ENCODE measurements at places on chromosomes 6 and 20. TPM values are rescaled to one million over a fixed set of nuclear protein-coding genes. Genes with fewer than 3 reads are reported as not detected.
A peak's percentile ranks its signal among the peaks of the same experiment; 100 is the strongest.

Gene TFAP2B
- 0.19 TPM for total RNA-seq

Gene ZNF292
- total RNA-seq = 53.2 TPM

Gene LAMP5
- total RNA-seq = 0.71 TPM

Gene FAM120B
- total RNA-seq = 62.2 TPM

Gene STX16
- 124 TPM for total RNA-seq

Gene GATA5
- 70.6 TPM for total RNA-seq

Gene HCK
- 1.3 TPM for total RNA-seq

Gene NKAIN4
- total RNA-seq = 4.7 TPM

Gene SGK2
- 6.2 TPM for total RNA-seq

- DNase-seq = no peak
- H3K36me3 ChIP-seq = no peaks in the 10 kb centered on the region
- H3K4me1 ChIP-seq = peaks cover 23% of the 10 kb centered on the region
These were observed 85.8 kb downstream of the CEBPB start for GRCh38 chr20:50276119-50277063.

DNA sequence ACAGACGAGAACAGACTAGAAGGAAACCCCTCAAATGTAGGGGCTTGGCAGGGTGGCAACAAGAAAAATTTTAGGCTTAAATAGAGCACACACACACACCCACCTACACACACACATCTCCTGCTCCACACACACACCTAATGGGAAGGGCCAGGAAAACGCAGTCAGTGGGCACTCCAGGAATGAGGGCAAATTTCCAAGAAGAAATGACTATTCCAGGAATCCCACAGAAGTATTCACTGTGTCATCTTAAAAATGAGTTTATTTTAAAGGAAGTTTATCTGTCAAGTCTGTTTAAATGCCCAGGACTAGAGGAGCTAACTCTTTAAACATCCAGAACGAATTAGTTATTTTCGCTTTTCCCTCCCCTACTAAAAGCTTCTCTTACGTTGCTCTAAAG, 13.0 kb downstream of the ALDH8A1 start:
- DNase-seq = no peak
- no peak overlapping the region for H3K4me3 ChIP-seq
- H3K36me3 ChIP-seq = no peaks in the 10 kb centered on the region

DNA sequence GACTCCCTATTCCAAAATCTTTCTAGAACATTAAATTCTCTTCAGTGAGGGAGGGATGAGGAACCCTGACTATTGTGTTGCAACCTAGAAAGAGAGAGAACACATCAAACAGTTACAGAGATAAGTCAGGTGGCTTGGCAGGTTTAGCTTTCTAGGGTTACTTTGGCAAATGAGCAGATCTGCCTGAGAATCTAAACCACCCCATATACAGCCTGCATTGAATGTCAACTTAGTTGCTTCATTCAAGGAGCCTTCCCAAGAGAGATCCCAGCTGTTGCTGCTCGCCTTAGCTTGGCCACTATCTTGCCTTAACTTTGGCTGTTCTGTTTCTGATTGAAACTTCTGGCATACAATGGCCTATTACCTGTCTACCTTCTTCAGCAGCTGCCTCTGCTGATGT, 74.7 kb upstream of the TCF21 start:
- no peak overlapping the region for H3K4me3 ChIP-seq
- no peak for DNase-seq
- no peak overlapping the region for H3K27ac ChIP-seq

DNA sequence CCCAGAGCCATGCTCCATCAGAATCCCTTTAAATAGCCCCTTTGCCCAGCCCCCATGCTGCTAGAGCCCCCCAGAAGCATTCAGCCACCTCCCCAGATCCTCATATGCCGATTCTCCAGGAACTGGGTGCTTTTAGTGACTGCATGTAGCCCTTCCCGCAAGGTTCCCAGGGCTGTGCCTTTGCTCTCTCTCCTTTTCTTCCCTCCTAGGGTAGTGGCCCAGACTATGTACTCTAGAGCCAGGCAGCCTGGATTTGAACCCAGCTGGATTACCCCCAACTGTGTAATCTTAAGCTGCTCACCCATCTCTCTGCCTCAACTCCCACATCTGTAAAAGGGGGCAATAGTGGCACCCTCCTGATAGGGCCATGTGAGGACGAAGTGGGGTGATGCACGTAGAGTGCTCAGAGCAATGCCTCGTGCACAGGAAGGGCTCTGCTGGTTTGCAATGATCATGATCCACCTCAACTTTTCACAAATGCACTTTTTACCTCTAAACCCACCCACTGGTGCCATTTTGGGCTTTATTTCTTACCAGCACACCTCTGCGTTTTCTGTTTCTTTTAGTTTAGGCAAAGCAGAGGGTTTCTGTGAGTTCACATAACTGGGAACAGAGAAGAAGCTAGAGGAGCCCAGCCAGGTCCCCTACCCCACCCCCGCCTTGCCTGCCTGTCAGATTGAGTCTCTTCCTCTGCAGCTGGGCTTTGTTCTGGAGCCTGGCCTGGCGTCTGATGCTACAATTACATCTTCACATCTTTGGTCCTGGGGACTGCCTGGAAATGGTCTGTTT, 396.5 kb downstream of the RNGTT start:
- no peak overlapping the region for H3K27ac ChIP-seq
- H3K4me3 ChIP-seq = no peak overlapping the region
- no peaks in the 10 kb centered on the region for H3K4me1 ChIP-seq
- no peak for DNase-seq

- H3K4me1 ChIP-seq = no peaks in the 10 kb centered on the region
- no peaks in the 10 kb centered on the region for H3K27me3 ChIP-seq
- no peak overlapping the region for H3K4me3 ChIP-seq
- DNase-seq = no peak
These were observed 96.6 kb downstream of the SULF2 start for GRCh38 chr20:47688385-47689381.

- H3K27me3 ChIP-seq = no peaks in the 10 kb centered on the region
- no peak overlapping the region for H3K27ac ChIP-seq
- H3K4me3 ChIP-seq = no peak overlapping the region
- H3K36me3 ChIP-seq = no peaks in the 10 kb centered on the region
- no peaks in the 10 kb centered on the region for H3K4me1 ChIP-seq
These were observed 217.1 kb upstream of the THEMIS start for GRCh38 chr6:128117916-128118315.

- no peak overlapping the region for H3K4me3 ChIP-seq
- no peaks in the 10 kb centered on the region for H3K4me1 ChIP-seq
- no peaks in the 10 kb centered on the region for H3K27me3 ChIP-seq
- H3K36me3 ChIP-seq = no peaks in the 10 kb centered on the region
- no peak overlapping the region for H3K27ac ChIP-seq
- DNase-seq = no peak
These were observed 9.5 kb upstream of the NR2E1 start for GRCh38 chr6:108156180-108156937.

GRCh38 chr6:145076115-145076841, 659.0 kb downstream of the EPM2A start:
- no peaks in the 10 kb centered on the region for H3K27me3 ChIP-seq
- H3K27ac ChIP-seq = no peak overlapping the region
- no peak overlapping the region for H3K4me3 ChIP-seq

GRCh38 chr6:26390531-26390930, 7.6 kb downstream of the BTN2A2 start:
- H3K4me1 ChIP-seq = peaks cover 6% of the 10 kb centered on the region
- H3K27ac ChIP-seq = no peak overlapping the region
- no peak for DNase-seq
- H3K4me3 ChIP-seq = no peak overlapping the region
- H3K36me3 ChIP-seq = no peaks in the 10 kb centered on the region
- H3K27me3 ChIP-seq = no peaks in the 10 kb centered on the region

- no peak for DNase-seq
- H3K27ac ChIP-seq = no peak overlapping the region
- H3K4me1 ChIP-seq = no peaks in the 10 kb centered on the region
- no peaks in the 10 kb centered on the region for H3K27me3 ChIP-seq
- H3K36me3 ChIP-seq = no peaks in the 10 kb centered on the region
These were observed 67.4 kb downstream of the KHDC1L start for GRCh38 chr6:73157870-73158269.

GRCh38 chr20:5770987-5771318, 20.8 kb downstream of the SHLD1 start:
- no peaks in the 10 kb centered on the region for H3K27me3 ChIP-seq
- H3K4me1 ChIP-seq = no peaks in the 10 kb centered on the region
- H3K27ac ChIP-seq = no peak overlapping the region
- no peaks in the 10 kb centered on the region for H3K36me3 ChIP-seq
- H3K4me3 ChIP-seq = no peak overlapping the region

DNA sequence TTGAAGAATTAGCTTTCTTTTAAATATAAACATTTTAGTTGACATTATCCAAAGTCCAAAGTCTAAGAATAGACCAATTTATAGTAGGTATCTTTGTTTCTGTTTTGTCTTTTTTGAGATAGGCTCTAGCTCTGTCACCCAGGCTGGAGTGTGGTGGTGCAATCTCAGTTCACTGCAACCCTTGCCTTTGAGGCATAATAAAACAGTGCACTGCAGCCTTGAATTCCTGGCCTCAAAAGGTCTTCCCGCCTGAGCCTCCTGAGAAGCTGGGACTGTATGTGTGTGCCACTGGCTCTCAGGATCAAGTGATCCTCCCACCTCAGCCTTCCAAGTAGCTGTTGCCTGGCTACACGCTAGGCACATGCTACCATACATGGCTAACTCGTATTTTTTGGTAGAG, 135.4 kb downstream of the REV3L start:
- no peaks in the 10 kb centered on the region for H3K4me1 ChIP-seq
- H3K27ac ChIP-seq = no peak overlapping the region
- H3K36me3 ChIP-seq = no peaks in the 10 kb centered on the region
- H3K4me3 ChIP-seq = no peak overlapping the region
- H3K27me3 ChIP-seq = no peaks in the 10 kb centered on the region
- no peak for DNase-seq

GRCh38 chr20:44022464-44022863, 107.8 kb downstream of the TOX2 start:
- H3K36me3 ChIP-seq = no peaks in the 10 kb centered on the region
- H3K27ac ChIP-seq = no peak overlapping the region

DNA sequence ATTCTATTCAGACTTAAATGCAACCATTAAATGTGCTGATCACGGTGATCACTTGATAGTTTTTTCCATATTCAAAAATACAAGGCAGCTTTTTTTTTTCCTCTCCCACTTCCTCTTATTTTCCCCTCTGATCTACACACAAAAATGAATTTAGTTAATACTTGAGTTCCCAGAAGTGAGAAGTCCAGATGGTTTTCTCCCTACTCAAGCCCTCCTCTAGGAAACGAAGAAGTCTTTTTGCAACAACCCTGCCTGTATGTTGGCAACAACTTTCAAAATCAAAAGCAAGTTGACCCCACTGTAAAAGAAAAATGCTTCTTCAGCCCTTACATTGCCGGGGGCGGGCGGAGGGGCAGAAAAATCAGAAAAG, 24.3 kb downstream of the ARHGAP18 start:
- H3K4me3 ChIP-seq = no peak overlapping the region
- no peaks in the 10 kb centered on the region for H3K36me3 ChIP-seq
- H3K4me1 ChIP-seq = no peaks in the 10 kb centered on the region
- DNase-seq = no peak

DNA sequence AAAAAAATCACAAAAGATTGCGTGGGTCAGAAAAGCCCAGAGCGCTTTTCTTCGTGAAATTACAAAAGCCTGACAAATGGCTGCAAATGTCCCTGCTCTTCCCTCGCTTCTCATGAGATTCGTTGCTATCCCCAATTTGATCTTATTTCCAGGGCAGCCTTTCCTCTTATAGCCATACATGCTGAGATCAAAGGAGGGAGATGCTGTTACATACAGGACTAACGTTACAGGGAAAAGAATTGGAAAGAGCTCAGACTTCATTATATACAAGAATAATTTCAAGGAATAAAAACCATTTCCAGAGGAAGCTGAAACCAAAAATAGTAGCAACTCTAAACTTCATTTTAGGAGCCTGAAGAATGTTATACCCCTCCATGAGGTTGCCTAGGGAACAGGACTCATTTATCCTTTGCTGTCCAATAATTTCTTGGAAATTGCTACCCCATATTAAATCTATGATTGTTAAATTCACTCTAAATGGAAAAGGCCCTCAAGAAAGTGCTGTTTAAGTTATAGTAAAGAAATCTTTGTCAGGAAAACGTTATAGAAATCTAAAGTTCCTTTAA, 81.0 kb downstream of the METTL24 start:
- H3K4me3 ChIP-seq = no peak overlapping the region
- DNase-seq = no peak
- no peaks in the 10 kb centered on the region for H3K36me3 ChIP-seq

GRCh38 chr6:36971921-36972673, 13.9 kb downstream of the MTCH1 start:
- DNase-seq = no peak
- H3K27me3 ChIP-seq = no peaks in the 10 kb centered on the region
- peaks cover 9% of the 10 kb centered on the region for H3K4me1 ChIP-seq
- H3K27ac ChIP-seq = peak overlapping the region; percentile 6
- H3K36me3 ChIP-seq = no peaks in the 10 kb centered on the region

DNA sequence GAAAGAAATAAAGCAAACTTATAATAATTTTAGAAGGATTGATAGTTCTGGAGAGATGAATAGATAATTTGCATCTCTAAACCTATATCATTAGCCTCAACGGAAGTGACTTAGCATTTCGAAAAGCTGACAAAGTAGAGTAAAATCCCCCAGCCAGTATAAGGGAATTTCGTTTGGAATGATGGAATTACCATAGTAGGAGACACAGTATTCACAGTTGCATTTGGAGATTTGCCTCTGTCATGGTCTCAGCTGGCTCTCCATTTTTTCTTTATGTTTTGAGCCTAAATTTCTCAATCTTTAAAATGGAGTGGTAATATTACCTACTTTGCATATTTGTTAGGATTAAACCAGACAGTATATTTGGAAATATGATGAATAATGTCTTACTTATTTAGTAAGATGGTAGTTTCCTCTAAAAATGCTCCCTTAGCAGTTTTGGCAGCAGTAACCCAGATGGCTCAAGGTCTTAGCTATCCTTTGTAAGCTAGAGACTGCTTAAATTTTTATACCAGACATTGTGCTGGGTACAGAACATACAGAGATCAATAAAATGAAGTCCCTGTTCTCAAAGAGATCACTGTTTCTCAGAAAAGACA, 58.2 kb downstream of the SMAP1 start:
- H3K4me1 ChIP-seq = peaks cover 8% of the 10 kb centered on the region
- DNase-seq = no peak
- no peak overlapping the region for H3K4me3 ChIP-seq
- no peaks in the 10 kb centered on the region for H3K36me3 ChIP-seq
- H3K27me3 ChIP-seq = no peaks in the 10 kb centered on the region

DNA sequence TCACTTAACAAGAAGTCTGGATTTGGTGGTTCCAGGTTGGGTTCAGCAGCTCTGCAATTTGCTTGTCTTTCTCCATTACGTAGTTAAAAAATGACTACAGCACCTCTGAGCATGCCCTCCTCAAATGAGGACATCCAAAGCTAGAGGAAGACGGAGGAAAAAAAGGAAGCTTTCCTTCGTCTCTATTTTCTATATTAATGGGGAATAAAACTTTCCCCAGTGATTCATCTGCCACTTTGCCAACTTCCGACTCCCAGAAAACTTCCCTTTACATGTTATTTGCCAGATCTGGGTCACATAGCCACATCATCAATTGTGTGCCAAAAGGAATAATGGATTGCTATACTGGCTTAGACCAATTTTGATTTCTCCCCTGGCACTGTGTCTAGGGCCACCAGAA, 69.5 kb downstream of the ZFAND3 start:
- no peaks in the 10 kb centered on the region for H3K36me3 ChIP-seq
- H3K27me3 ChIP-seq = no peaks in the 10 kb centered on the region
- peaks cover 11% of the 10 kb centered on the region for H3K4me1 ChIP-seq
- no peak overlapping the region for H3K27ac ChIP-seq
- DNase-seq = no peak

Data from testis (tissue), 5 donors.